ENCODE measurements at places on chromosomes 13 and 19.

DNA sequence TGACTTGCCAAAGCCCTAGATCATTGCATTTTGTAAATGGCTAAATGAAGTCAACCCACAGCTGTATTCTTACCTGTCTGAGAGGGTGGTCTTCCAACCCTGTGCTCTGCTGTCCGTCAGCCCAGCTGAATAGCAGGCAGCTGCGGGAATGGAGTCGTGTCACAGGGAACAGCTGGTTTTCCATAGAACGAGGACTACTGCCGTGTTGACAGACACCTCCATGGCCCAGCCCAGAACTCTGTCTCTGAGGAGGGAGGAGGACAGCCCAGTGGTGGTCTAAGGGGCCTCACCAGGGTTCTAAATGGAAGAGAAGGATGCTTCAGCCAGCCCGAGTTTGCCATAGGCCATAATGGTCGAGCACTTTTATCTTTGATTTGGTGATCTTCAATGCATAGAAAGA lies 110.7 kb downstream of the SLC7A1 start:
- no peak for DNase-seq

DNA sequence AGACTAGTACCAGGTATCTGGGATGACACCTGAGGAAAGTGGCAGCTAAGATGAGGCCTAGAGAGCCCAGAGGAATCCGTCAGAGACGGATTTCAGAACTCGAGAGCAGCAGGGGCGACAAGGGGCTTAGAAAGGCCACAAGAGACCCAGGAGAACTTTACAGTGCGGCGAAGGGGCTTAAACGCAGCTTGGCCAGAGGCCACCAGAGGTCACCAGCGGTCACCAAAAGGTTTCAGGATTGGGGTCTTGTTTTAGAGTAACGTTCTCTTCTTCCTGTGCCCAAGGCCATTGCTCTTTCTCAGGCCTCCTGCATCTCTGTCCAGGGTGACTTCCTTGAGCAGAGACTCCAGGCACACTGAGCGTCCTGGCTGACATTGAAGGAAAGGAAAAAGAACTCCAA lies 2.2 kb downstream of the ZSCAN22 start:
- DNase-seq: no peak

- DNase-seq: no peak
Measured at GRCh38 chr13:35566340-35566739, 89.9 kb upstream of the MAB21L1 start.

GRCh38 chr19:7783991-7784423 lies 21.0 kb downstream of the CLEC4M start:
- DNase-seq: no peak

DNA sequence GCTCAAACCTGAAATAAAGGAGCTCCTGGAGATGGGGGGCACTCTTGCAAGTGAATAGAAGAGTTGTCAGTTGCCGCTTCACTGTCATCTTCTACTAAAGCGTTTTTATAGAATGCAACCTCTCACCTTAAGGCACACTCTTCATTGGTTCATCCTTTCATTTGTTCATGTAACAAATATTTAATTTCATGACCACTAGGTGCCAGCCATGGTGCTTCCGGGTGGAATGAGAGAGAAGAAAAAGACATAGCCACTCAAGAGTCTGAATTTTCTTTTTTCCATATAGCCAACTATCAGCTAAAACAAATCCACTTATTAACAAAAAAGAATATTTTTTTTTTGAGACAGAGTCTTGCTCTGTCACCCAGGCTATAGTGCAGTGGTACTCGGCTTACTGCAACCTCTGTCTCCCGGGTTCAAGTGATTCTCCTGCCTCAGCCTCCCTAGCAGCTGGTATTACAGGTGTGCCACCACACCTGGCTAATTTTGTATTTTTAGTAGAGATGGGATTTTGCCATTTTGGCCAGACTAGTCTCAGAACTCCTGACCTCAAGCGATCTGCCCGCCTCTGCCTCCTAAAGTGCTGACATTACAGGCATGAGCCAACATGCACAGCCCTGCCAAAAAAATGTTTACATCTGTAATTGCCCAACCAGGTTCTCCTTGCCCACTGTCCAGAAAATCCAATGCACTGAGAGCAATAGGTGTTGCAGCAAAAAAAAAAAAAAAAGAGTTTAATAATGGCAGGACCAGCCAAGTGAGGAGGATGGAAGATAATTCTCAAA lies 22.1 kb upstream of the SACS start:
- DNase-seq: no peak

DNA sequence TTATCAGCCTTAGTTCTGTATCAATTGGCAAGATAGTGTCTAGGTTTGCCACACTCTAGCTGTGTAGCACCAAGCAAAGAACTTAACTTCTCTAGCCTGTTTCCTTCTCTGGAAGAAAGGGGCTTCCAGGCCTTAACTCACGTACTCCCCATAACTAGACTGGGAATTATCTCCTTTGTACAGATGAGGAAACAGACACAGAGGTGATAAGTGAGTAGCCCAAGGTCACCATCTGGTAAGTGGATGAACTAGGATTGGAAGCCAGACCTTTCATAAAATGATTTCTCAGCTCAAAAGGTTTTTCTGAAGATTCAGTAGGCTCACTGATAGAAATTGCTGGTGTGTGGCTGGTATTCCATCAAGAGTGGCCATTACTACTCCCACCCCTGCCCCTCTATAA lies 3.1 kb downstream of the ZNF428 start:
- no peak for DNase-seq

DNA sequence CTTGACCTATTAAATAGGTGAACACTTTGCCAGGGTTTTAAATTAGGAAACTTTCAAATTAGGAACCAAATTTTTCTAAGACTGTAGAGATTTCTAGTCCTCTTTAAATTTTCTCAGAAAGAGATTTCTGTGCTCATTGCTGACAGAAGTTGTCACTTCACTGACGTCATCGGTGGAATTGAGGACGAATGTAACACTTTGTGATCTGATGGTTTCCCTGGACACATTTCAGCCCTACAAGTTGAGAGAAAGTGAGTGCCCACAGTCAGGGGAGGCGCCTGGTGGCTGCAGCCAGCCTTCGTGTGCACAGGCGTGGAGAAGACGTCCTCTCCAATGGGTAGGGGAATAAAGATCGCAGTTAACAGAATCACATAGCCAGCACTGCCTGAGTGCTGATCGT lies 396.5 kb upstream of the TSHZ3 start:
- DNase-seq: no peak

DNA sequence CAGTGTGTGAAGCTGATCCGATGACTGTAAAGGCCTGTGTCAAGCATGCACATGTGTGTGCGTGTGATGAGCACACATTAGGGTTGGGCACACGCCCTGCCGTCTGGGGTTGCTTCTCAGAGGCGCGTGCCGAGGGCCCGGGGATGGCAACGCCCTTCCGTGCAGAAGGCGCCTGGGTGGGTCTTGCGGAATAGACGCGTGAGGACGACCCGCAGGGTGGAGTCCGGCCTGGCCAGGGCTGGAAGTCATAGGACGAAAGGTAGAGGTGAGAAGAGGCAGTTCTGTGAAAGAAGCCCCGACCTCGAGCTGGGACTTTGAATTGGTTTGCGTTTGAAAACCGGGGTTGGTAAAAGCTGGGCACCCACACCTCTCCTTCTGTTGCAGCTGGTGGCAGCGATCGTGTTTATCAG lies 35.7 kb downstream of the TMEM255B start:
- DNase-seq: no peak

GRCh38 chr19:7483720-7484201 lies 5.1 kb downstream of the PEX11G start:
- no peak for DNase-seq

- no peak for DNase-seq
Measured at GRCh38 chr19:39971380-39972035, 543 bp downstream of the PSMC4 start.

DNA sequence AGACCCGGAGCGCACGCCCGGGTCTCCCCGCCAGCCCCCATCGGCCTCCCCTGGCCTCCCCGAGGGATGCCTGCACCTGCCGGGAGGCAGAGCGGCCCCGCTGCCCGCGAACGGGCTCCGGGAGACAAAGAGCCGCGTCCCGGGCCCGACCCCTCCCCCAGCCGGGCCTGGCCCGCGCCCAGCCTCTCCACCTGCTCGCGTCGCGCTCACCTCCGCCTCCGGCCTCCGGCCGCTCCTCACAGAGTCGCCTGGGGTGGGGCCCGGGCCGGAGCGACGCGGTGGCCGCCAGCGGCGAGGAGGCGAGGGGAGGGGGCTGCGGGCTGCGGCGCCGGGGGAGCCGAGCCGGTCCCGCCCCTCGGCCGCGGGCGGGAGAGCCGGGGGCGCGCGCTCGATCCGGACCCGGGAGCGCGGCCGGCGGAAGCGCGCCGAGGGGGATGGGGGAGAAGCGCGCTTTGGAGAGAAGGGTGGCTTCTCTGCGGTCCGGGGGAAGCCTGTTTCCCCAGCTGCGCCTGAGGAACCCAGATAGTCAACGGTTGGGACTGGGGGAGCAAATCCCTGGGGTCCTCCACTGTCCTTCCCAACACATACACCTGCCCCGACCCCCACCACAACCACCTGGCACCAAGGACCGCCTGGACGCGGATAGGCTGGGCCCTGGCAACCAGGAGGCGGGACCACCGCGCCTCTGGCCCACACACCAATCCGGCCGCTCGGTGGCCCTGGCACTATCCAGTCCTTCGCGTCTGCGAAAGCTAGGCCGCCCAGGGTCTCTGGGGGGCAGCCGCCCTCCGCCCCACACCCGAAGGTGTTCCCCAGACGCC lies at the start of gene PRR36:
Gene PRR36, minus strand, starts transcription at position 315 of the 821 bp plus-strand sequence. CDS start 701 bp downstream, outside the sequence.
- DNase-seq: no peak

GRCh38 chr13:99948907-99949678 lies 22.5 kb downstream of the ZIC5 start:
- DNase-seq: no peak

GRCh38 chr19:50629801-50630200 lies 9.9 kb downstream of the SYT3 start:
- DNase-seq: no peak

GRCh38 chr13:110341445-110342244 lies 34.6 kb downstream of the COL4A2 start:
- no peak for DNase-seq

GRCh38 chr13:77034881-77035280 lies 7.9 kb upstream of the FBXL3 start:
- DNase-seq: no peak

DNA sequence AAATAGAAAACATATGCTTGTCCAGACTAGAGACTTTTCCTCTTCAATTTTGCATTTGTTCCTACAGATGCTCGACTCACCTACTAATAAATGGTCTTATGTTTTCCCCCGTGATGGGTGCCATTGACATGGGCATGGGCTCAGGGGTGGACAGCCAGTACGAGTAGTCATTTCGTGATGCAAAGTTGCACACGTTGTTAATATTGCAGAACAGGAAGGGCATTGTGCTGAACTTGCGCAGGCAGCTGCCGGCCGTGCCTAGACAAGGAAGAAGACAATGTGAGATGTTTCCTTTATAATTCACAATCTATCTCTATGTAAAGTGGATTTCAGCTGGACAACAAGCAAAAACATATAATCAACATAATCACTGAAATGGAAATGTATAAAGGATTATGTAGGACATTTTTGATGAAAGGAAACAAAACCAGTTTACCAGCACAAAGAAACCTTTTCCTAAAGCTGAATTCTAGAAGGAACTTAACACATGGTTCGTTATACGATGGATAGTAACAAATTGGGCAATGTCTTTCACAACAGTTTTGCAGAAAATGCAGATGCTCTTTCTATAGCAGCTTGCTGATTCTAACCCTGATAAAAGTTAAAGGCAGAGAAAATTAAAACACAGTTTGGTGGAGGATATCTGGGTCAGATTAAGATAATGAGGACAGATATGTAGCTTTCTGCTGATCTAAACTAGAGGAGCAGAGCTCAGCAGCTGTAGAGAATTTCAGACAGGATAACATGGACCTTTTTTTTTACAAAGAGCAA lies 145.7 kb downstream of the COL4A1 start:
- no peak for DNase-seq

DNA sequence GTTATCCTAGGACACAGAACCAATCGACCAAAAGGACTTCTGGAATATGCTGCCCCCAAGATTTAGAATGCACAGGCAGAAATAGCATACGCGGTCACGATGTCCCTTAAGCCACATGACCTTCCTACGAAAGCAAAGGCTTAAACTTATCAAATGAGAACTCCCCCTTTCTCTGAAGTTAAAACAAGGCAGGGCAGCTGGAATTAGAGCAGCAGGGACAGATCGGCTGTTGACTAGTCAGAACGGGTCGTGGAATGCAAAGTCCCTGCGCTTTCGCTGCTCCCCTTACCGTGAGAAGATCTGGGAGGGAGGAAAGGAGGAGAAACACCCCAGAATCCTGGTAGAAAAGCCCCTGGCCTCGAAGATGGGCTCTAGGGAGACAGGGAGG lies 799 bp upstream of the USPL1 start:
- no peak for DNase-seq

DNA sequence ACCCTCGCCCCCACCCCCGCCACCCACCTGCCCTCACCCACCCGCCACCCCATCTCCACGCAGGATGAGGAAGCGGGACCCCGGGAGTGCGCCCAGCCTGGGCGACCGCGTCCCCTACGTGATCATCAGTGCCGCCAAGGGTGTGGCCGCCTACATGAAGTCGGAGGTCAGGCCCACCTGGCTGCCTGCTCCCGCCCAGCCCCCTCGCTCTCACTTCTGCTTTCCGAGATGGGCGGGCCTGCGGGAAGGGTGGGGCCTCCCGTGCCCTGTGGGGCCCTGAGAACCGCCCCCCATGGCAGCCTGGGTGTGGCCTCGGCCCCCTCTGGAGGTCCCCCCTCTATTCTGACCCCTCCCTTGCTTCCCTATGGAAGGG lies 3.1 kb upstream of the SPIB start:
- no peak for DNase-seq

- DNase-seq: no peak
Measured at GRCh38 chr19:37725181-37725580, 5.6 kb upstream of the ZNF607 start.

- no peak for DNase-seq
Measured at GRCh38 chr19:39497701-39497995, 1.1 kb upstream of the DLL3 start.

- DNase-seq: no peak
Measured at GRCh38 chr13:30403456-30403855, 18.8 kb upstream of the UBE2L5 start.

DNA sequence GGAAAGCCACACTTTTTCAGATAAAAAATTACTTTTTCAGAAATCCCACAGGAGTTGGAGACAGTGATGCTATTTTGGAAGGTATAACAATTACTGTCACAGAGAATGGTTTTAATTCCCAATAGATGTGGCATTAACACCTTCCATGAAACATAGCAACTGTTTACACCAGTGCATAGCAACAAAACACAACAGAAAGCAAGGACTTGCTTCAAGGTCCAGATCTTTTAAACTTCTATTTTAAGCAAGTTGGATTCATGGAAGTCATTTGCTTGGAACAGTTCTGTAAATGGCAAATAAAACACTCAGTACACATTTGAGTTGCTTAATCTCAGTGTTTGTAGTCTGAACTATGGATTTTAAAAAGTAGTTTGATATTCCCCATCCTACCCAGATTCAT lies 385.9 kb upstream of the SPRY2 start:
- no peak for DNase-seq

GRCh38 chr13:111423168-111423785 lies 102.8 kb downstream of the TEX29 start:
- no peak for DNase-seq

- DNase-seq: no peak
Measured at GRCh38 chr19:1407528-1408299, at the start of gene DAZAP1. Gene DAZAP1 (plus strand): TSS chr19:1407586. CDS start chr19:1407774, 188 bp downstream.

GRCh38 chr13:66794340-66795031 lies 435.6 kb downstream of the PCDH9 start:
- DNase-seq: no peak

Measured in NCI-H187 treated with DMSO at 0.1 percent for 48 hours (cell line).